Stimulated activated naive CD4-positive, alpha-beta T cell treated with Interleukin-2 at 50 U/mL for 16 hours (primary cell): ENCODE measurements at places on chromosomes 4 and X.

DNA sequence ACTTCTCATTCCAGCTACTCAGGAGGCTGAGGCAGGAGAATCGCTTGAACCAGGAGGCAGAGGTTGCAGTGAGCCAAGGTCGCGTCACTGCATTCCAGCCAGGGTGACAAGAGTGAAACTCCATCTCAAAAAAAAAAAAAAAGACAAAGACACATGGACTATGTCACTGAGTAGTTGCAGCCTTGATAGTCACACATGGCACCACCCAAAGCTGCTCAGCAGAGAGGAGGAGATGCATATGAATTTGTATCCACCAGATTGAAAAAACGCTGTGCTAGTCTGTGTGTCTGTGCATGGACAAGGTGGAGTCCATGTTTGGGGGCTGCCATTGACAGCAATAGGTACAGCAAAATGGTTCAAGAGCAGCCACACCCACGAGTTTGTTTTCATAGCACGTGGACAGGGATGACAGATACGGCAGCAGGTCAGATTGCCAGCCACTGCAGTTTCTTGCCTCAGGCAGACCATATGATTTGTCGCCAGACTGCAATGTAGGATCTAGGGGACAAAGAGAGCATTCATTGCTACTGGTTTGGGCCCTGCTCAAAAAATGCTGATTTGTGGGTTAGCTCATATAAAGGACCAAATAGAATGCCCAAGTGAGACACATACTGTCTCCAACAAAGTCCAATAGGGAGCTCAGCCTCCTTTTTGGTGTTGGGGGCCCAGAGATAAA is 89.9 kb downstream of the CEP135 start:
- no peak for DNase-seq

GRCh38 chr4:155954118-155954685 is 536 bp upstream of the CTSO start:
- no peak for DNase-seq

DNA sequence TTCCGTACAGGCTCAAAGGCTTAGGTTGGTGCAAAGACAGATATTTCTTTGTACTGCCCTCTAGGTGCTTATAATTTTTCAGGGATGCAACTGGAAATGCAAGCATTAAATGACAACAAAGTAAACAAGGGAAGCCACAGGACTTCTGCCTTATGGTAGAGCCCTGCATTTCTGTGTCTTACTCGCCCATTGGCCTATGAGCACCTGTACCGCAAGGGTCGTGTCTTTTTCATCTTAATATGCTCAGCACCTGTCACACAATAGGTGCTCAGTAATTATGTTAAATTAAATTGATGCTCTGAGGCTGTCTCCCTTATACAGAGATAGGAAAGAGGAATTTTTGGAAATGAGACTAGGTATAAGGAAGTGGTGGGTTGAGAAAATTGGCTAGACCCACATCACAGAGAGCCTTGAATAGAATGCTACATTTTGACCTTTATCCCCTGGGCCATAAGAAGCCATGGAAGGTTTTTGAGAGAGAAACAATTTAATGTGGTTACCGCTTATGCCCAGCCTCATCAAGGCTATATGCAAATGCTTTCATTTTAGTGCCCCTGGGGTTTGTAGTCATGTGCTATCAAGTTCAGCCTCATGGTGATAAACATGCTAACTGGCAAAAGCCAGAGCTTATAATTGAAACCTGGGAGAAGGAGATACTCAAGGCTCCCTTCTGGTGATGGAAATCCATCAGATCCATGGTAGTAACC is 16.3 kb downstream of the VSIG4 start:
- DNase-seq, result no peak

DNA sequence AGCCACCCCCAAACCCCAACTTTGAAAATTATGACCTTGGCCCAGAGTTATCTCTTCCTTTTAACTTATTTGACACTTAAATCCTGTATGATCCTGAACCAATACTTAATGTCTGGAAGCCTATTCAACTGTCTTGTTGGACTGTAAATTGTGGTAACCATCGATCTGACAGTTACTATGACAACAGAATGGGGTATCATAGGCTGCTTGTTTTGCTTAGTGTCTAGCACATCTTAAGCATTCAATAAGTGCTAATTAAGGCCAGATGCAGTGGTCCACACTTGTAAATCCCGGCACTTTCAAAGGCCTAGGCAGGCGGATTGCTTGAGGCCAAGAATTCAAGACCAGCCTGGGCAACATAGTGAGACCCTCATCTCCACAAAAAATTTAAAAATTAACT is 175.0 kb downstream of the APBB2 start:
- no peak for DNase-seq

DNA sequence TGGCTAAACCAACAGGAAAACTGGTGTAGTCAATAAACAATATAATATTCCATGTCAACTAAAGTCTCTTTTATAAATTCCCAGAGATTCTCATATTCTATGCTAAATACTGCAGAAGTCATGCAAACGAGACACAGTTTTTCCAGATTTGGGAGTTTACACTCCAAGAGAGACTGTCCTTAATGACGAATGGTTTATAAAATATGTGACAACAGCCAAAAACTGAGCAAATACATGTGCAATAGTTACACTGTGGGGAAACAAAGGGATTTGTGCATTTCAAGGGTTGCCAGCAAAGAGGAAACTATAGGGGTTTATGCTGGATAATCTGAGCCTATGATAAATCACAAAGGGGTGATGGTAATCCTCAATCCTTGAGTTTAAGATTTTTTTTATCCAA is 75.7 kb downstream of the GPC4 start:
- DNase-seq, result no peak

DNA sequence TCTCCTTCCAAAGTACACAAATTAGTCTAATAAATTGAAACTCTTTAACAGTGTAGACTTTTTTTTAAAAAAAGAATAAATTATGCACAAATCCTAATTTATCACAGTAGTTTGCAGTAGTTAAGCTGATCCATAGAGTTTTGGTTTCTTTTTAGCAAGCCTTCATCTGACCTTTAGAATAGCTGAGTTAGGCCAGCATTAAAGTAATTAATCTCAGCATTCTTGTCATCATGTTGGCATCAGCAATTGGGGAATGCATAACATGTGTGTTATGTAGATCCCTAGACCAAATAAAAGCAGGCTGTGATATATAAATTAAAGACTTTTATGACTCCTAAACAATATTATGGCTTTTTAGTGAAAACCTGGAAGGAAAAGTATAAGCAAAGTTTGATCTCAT is 426.5 kb upstream of the PABPC4L start:
- no peak for DNase-seq

DNA sequence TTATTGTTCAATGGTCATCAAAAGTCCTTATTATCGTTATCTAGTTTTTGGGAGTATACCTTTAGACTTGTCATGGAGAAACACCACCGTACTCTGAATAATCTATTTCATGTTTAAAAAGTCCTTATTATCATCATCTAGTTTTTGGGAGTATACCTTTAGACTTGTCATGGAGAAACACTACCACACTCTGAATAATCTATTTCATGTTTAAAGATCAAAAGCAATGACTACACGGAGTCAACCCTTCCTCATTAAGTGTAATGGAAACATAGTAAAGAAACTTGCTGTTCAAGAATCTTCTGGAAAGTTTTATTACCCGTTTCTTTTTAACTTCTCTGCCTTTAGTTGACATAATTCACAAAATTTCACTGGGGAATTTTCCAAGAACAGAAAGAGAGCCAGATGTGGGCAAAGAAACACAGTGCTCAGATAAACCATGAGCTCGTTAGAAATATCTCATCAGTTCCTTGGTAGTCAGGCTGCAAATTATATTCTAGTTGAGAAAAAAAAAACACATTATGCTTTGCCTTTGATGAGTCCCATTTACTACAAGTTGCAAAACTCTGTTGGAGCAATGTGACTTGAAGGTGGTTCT is 158.8 kb downstream of the AFAP1 start:
- DNase-seq, result no peak

DNA sequence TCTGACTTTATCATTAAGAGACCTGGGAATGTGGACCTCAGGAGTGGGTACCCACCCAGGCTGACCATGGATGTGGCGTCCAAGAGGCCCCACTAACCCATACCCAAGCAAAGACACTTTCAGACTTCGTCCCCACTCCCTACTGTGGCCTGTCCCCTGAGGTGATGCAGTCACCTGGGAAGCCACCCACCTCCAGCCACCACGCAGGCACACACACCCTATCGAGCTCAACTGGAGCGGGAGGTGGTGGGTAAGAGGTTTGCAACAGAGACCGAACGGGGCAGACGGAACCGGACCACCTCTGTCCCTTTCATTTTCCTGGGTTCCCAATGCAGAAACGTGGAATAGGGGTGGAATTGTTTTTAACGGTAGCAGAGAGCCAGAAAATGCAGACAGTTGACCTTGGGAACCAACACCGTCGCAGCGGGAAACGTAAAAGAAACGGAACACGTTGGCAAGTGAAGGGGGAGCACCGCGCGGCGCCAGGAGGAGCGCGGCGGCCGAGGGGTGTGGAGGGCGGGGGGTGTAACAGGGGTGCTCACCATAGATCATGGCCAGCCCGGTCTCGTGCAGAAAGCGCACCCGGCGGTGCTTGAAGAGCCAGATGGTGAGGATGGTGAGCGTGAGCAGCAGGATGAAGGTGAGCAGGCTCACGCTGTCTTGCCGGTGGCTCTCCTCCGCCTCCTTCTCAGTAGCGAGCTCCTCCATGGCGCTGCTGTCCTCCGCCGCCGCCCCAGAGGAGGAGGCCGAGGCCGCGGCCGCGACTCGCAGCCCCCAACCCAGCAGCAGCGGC is 559 bp downstream of the SLC9A7 start:
- DNase-seq, result peak; percentile 11

GRCh38 chr4:40173470-40173875 is 23.4 kb upstream of the RHOH start:
- DNase-seq, result no peak

GRCh38 chrX:107384397-107385105 is 64.9 kb upstream of the FRMPD3 start:
- no peak for DNase-seq

DNA sequence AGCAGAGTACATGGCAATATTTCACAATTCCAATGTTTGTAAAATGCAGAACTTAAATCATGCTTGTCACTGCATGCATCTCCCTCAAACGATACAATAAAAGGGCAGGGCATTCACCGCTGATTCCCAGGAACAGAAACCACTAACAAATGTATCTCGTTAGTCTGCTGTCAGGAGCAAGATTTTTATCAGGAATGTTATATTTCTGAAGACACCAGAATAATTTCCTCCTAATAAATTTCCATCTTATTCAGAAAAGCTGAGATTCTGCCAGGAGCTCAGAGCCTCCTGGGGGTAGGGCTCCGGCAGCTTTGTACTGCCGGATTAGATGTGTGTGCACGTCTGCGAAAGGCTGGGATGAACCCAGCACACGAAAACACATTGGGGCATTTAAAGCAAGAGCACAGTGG is 54.0 kb upstream of the LDB2 start:
- DNase-seq, result no peak

DNA sequence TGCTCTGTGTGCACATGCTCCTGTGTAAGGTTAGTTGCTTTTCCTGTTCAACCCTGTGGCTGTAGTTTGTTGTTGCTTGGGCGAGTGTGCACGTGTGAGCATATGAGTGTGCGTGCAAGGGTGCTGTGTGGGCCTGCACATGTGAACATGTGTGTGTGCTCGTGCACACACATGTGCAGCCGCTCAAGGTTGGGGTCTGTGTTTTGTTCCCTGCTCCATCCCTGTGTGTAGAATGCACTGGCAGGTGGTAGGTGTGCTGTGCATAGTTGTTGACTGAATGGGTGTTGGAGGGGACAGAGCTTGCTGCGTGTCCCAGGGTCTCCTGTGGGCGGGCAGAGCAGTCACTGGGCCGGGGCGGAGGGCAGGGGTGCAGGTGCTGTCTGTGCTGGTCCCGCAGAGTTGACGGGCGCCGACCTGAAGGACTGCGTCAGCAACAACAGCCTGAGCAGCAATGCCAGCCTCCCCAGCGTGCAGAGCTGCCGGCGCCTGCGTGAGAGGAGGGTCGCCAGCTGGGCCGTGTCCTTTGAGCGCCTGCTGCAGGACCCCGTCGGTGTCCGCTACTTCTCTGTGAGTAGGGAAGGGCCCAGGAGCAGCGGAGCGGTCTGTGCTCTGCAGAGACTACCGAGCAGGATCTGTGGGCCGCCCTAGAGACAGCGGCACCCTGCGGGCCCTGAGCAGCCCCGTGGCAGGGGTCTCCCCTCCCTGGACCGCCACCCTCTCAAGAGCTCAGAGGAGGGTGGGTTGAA is 27.9 kb upstream of the HGFAC start:
- no peak for DNase-seq

GRCh38 chrX:14630733-14631132 is 101.4 kb downstream of the GLRA2 start:
- no peak for DNase-seq

GRCh38 chr4:162853788-162854187 is 312.9 kb downstream of the NAF1 start:
- DNase-seq, result no peak

DNA sequence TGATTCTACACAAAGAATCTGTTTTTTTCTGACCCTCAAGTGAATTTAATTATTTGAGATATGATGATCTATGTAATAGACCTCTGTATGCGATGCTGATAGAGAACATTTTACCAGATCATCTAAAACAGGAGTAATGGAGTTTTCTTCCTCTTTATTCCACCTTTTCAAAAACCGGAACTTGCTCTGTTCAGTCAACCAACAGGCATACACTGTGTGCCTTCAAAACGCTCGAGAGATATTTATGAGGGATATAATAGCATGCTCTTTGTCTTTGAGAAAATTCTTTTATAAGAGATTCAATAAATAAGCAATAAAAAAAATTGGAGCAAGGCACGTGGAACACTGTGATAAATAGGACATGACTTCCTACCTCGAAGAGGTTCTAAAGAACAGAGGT is 2.0 kb downstream of the NYX start:
- no peak for DNase-seq

DNA sequence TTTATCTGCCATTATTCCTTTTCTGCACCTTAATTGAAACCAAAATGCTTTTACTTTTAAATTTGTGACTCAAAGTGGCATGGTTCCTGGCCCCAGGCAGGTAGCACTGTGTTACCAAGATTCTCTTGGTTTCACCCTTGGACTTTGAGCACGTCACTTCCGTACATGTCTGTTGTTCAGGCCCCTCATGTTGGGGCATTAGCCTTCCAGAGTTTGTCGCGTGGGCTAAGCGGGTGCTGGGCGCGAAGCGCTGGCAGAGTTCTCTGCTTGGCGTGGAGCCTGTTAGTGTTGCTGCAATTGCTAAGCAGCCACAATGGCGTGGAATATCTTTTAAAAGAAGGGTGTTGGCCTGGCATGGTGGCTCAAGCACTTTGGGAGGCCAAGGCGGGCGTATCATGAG is 14.0 kb upstream of the TADA2B start:
- DNase-seq, result no peak

- no peak for DNase-seq
Measured at GRCh38 chr4:66034671-66035070, 364.4 kb upstream of the EPHA5 start.

DNA sequence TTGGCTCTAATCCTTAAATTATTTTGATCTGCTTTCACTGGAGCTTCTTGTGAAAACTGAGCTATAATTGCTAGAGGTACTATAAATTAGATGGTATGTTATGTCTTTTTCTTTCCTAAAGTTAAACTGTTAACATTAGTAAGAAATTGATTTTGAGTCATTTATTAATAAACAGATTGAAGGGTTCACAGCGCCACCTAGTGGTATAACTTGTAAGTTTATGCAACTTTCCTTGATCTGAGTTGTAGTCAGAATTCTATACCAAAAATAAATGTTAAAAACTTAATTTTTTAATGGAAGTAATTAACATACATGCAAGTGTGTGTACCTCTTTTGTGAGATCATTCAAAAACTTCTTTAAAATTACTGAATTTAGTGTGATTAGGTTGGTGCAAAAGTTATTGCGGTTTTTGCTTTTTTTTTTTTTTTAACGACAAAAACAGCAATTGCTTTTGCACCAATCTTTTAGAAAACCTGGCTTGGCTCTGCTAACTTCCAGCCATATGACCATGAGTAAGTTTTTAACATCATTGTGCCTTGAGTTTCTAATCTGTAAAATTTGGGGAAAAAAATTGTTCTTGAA is 151.5 kb downstream of the CENPC start:
- no peak for DNase-seq
